Fibroblast of villous mesenchyme (primary cell): ENCODE measurements at places on chromosomes 1 and 21. TPM values are rescaled to one million over a fixed set of nuclear protein-coding genes. Genes with fewer than 3 reads are reported as not detected.

FOXD3 gene
- not detected in 2 replicates for total RNA-seq

- DNase-seq: no peak
Observed at GRCh38 chr1:64872067-64872466, 94.3 kb downstream of the JAK1 start.

- DNase-seq: peak; percentile 25
Observed at GRCh38 chr21:42010507-42011495, 641 bp upstream of the ZBTB21 start.

MPZ gene
- 2.6 and 2.9 TPM in 2 replicates for total RNA-seq

GRCh38 chr1:182794091-182794490, 4.5 kb downstream of the NPL start:
- DNase-seq: no peak

GRCh38 chr1:59188413-59189213, 108.3 kb upstream of the FGGY start:
- DNase-seq: no peak

DEDD gene
- 22.5 and 27.6 TPM in 2 replicates for total RNA-seq

NHLH1 gene
- total RNA-seq: under 0.01 TPM in 1 of 2 replicates, not detected in the other

TSTD1 gene
- total RNA-seq: 1.6 and 18.6 TPM in 2 replicates

NCF2 gene
- total RNA-seq: 1.6 TPM in 1 of 2 replicates, not detected in the other

GRCh38 chr21:15209224-15209623, 144.4 kb upstream of the NRIP1 start:
- no peak for DNase-seq

DNA sequence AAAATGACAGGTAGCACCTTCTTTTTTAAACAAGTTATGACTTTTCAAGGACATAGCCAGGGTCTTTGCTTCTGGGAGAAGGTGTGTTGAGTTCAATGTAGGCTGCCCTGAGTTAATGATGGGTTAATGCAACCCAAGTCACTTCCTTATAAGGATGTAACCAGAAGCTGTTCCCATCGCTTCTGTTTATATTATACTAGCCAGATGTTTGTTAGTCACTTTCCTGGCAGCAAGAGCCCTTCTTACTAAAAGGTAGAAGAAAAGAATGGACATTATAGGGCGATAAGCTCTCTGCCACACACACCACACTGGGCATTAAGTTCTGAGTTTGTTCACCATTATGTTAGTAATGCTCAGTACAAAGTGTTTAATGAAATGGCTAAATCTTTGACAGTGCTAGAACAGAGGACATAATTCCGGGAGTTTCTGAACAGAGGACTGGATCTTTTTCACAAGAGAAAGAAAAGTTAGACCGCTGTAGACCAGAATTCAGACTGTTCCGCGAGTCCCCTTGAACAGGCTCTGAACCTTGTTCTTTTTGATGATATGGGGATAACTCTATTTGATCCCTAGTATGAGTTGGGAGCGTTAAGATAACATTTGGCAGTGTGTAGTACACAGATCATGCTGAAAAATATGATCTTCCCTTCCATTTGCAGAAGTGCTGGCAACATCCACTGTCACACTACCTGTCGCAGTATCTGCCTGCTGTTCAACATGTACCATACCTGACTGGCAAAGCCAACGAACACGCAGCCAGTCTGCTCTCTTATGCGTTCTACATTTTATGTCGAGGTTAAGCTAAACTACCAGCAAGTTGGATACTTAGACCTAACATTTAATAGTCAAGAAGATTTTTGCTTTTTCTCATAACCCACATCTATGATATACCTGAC, 41.0 kb downstream of the DEGS1 start:
- peak; percentile 93 for DNase-seq

- DNase-seq: no peak
Observed at GRCh38 chr1:180821970-180822369, 90.7 kb upstream of the KIAA1614 start.
